ENCODE measurements at places on chromosomes 4 and X.

DNA sequence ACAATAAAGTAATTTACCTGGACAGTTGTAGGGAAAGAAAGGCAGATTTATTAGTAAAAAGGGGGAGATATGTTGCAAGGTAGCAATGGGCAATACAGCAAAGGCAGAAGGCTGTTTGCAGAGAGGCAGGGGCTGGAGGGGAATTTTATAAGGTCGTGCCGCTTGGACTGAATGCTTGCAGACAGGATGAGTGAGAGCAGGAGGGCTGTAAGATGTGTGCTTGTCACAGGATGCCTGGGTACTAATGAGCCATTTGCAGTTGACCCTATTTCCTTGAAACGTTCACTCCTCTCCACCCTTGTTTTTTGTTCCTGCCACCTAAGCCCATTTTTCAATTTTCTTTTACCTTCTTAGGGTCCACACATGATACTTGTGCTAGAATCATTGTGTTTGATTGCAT is 214.7 kb downstream of the TRAM1L1 start:
- no peak for DNase-seq

- DNase-seq, result no peak
Measured at GRCh38 chr4:123399627-123400358, 3.2 kb downstream of the SPRY1 start.

DNA sequence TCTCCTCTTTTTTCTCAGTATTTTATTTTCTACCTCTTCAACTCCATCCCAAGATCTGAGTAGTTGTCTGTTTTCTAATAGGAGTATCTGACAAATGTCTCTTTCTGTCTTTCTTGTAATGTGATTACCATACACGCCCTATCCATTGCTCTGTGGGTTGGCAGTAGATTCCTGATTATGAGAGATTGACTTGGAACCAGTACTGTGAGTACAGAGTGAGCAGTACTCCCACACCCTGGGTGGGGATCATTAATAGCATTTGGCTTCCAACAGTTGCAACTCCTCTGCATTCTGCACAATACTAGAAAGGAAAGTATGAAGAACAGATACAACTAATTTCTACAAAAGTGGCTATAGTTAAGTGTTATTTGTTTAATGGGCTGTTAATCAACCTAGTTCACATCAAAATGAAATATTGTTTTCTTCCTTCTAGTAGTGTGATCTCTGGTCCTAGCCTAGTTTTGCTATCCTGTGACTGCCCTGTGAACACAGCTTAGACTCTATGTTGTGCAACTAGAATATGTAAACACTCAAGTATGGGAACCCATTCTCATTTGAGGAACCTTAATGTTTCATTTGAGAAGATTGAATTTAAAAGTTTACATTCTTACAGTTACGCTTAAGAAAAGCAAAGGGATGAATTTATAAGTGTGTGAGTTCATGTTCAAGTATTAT is 112.9 kb downstream of the PTPN13 start:
- no peak for DNase-seq

DNA sequence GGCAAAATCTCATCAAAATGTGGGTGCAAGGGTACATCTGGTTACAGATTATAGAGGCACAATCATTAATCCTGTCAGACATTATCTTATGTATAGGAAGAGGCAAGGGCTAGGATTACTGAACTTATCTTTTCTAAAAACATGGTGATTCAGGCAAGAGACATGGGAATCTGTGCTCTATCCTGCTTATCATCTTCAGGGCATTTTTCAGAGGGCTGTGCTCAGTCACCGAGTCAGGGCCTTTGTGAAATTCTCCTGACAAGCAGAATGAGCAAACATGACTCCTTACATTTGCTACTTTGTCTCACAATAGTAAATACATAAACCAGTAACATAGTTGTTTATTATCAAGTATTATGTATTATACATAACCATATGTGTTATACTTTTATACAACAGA is 84.2 kb upstream of the KCTD8 start:
- DNase-seq, result no peak

- peak; percentile 4 for DNase-seq
Measured at GRCh38 chrX:44012484-44013096, 39.4 kb upstream of the NDP start.

- DNase-seq, result no peak
Measured at GRCh38 chr4:20084488-20084887, 167.2 kb upstream of the SLIT2 start.

DNA sequence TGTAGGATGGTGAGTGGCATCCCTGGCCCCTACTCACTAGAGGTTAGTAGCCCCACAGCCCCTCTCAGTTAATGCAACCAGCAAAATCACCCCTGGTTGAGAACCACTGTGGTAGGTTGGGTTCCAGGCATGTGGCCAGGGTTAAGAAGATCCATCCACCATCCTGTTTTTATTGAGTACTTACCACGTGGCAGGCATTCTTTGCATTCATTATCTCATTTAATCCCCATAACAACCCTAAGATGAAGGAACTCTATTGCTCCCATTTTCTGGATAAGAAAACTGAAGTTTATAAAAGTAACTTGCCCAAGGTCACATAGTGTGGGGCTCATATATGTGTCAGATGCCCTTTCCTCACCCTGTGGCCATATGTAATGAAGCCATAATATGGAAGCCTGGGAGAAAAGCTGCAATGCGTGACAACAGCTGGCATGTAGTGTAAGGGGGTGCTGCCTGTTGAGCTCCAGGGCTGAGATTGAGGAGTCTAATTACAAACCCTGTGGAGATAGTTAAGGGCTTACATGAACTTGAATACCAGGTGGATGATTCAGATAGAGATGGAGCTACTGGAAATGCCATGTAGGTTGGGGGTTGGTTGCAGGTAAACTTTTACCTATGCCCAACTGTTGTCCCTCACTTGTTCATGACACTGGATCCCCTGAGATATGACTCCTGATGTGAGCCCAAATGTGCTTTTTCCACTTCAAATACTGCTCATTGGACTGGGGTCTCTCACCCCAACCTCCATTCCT is 100.2 kb upstream of the PGRMC2 start:
- DNase-seq, result no peak

DNA sequence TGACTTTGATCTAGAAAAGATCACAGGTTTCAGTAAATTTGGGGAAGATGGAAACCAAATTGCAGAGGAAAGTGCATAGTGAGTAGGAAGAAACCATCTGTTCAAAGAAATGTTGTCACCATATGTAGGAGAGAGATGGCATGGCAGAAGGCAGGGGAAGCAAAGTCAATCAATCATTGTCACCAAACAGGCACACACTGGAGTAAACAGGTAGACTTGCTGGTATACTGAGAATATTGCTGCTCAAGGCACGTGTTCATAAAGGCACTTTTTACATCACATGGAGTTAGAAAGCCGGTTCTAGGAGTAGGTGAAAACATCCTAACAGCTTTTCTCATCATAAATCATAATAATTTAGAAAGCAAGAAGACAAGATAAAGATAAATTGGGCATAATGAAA is 550.5 kb upstream of the FAT1 start:
- DNase-seq, result no peak

GRCh38 chrX:13697455-13697854 is 8.5 kb downstream of the RAB9A start:
- DNase-seq, result no peak

DNA sequence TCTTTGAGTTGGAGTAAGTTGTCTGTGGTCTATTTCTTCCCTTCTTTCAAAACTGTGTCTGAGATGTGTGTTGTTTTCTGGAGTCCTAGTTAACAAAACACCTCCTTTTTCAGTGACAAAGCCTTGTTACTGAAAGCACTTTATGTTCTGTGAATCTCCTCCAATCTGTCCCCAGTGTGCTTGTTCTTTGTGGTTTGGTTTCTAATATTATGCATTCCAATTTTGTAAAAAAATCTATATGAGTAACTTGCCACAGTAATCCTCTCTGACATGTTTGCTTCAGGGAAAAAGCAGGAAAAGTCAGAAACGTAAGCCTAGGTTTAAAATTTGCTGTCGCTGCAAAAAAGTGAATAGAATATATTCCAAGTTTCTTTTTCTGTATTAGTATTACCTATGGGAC is 12.4 kb downstream of the PRRG1 start:
- DNase-seq, result no peak

DNA sequence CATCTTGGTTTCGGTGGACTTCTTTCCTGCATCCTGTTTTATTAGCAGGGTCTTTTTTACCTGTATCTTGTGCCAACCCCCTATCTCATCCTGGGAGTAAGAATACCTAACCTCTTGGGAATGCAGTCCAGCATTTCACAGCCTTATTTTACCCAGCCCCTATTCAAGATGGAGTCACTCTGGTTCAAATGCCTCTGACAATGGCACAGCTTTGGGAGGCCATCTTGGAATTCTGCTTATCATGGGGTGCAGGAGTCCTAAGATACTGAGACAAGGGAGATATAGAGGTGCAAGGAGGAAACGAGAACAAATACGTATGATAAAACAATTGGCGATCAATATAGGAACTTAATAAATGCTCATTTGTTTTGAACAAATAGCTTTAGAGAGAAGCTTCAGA is 1682.2 kb upstream of the AGA start:
- DNase-seq, result no peak

- DNase-seq, result no peak
Measured at GRCh38 chr4:122762966-122763716, 30.6 kb downstream of the BBS12 start.

DNA sequence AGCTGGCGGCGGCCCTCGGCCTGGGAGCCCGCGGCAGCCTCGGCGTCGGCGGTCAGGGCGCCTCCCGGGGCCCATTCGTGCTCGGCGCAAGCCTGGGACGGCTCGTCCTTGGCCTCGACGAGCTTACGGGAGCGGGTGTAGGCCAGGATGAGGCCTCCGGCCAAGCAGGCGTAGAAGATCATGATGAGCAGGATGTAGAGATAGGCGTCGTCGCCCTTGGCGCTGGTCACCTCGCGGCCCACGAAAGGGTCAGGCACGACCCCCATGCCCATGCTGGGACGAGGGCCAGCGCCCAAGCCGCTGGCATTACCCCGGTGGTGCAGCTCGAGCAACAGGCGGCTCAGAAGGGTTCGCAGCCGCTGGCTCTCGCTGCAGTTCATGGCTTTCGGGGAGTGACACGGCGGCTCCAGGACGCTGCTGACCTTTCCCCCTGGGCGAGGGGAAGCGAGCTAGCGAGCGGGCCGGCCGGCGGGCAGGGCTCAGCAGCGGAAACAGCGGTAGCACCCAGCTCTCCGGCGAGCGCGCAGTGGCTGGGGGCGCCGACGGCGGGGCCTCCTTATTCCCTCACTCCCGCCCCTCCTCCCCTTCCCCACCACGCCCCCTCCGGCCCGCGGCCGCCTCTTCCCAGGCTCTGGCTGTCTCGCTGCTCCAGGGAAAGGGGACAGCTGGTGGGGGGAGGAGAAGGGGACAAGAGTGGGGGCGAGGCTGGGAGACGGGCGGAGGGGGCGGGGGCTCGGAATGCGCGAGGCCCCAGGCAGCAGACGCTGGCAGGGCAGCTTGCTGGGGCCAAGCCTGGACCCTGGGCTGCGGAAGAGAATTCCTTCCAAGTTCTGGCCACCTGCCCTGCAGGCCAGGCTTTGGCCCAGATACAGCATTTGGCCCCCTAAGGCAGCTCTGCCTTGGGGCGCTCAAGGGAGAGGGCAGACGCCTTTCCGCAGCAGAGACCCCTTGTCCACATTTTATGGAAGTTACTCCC is at the start of gene KCNE5:
KCNE5 (minus strand) TSS at position 532 of the 976 bp plus-strand sequence; CDS start at position 380, 152 bp downstream.
- no peak for DNase-seq

DNA sequence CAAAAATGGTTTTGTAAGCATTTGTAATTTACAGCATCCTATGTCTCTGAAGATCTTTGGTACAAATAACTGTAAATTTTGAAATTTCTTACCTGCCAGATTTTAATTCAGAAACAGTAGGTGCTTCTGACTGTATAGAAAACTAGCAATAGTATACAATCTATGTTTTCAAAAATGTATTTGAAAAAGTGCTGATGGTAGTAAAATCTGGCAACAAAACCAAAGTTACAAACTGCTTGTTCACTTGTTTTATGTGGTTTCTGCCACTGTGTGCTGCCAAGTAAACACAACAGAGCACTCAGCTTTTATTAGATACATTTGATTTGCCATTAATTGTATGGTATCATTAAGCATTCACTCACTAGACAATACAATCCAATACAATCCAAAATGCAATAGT is 206.1 kb downstream of the CPE start:
- DNase-seq, result no peak

DNA sequence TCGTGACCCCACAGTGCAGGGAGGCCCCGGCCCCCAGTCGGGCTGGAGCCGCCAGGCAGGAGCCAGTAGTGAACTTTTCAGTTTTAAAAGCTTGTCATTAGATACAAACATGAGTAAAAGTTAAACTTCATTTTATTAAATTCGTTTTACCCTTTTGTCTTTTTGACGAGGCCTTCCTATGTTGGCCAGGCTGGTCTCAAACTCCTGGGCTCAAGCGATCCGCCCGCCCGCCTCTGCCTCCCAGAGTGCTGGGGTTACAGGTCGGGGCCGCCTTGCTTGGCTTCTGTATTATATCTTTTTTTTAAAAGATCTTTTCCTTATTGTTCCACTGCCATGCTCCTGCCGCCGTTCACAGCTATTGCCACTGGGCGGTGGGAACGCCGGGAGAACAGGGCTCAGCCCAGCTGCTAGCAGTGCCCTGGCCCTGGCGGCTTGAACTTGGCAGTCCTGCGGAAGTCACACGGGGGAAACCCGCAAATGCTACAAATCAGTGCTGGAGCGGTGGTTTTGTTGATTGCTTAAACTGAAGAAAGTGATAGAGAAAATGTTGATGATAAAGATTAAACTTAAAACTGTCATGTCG is 968 bp upstream of the NELFA start:
- DNase-seq, result peak; percentile 29
